BJ (cell line): ENCODE measurements at places on chromosomes 1 and 21. TPM values are rescaled to one million over a fixed set of nuclear protein-coding genes. Genes with fewer than 3 reads are reported as not detected.

STIL gene
- 6.3 and 10.0 TPM in 2 replicates for polyA plus RNA-seq

MFSD2A gene
- 0.94 and 2.0 TPM in 2 replicates for polyA plus RNA-seq

LCE1B gene
- polyA plus RNA-seq: not detected in 2 replicates

LACTBL1 gene
- not detected in 2 replicates for polyA plus RNA-seq

LIN28A gene
- polyA plus RNA-seq: not detected in 2 replicates

DNA sequence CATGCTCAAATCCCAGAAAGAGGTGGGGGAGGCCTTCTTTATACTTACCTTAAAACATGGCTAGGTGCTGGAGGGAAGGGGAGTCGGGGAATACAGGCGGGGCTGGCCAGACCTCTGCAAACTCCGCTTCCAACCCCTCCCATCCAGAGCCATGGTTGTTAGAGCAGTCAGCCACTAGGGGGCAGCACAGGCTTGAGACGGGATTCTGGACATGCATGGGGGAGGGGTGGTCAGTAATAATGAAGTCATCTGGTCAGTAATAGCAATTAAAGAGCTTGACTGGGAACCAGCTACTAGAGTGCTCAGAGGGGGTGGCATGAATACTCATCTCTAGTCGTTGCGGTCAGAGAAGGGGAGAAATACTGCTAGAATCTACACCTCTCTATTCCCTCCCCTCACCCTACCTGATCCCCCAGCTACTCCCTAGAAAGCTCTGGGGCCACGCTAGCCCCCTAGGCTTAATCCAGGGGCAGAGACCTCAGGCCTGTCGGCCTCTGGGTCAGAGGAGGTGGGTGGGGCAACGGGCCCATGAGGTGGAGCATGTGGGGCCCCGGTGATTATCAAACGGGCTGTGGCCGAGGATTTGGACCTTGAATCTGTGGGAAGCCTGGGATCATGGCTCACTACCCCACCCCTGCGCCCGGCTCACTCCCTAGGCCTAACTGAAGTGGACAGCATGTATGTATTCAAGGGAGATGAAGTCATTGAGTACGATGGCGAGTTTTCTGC lies 2.9 kb downstream of the CASQ1 start:
- DNase-seq: peak; percentile 40

GRCh38 chr1:119840745-119841144 lies 29.5 kb upstream of the REG4 start:
- DNase-seq: no peak

DNA sequence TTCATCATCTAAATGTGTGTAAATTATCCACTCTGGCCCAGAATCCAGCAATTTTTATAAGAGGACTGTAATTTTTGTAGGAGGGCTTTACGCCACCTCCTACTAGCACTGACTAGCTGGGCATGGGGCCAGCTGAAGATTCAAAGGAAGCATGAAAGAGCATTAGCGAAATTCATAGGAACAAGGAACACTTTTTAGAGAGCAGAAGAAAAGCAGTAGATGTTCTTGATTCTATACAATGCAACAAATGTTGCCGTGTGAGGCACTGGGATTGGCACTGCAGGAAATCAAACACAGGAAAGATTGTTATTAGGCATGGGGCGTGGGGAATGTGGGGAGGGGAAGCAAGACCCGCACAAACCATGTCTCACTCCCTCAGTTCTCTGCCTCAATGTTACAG lies 58.4 kb upstream of the PARP1 start:
- DNase-seq: no peak

GRCh38 chr1:26009796-26010447 lies 11.7 kb upstream of the EXTL1 start:
- DNase-seq: no peak

- DNase-seq: no peak
These were observed 1.3 kb downstream of the NOS1AP start for GRCh38 chr1:162070825-162071224.

DNA sequence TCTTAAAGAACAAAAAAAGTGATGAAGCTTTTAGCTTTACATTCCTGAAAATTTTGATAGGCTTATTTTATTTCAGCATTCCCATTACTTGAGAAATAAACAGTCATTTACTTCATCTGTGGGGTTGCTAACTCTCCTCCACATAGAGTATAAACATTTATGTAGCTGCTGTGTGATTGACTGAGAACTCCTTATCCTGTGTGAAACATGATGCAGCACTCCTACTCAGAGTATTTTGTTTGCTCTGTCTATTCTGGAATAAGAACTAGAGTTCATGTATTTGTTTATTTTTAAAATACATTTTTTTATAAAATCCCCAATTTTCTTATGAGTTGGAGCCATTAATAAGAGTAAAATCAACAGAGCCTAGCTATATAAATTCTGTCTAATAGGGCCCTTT lies 318.7 kb upstream of the SPAG17 start:
- no peak for DNase-seq

- no peak for DNase-seq
These were observed 50.1 kb downstream of the COQ8A start for GRCh38 chr1:226990133-226990716.
